Uterus (tissue), 4 donors: ENCODE measurements at places on chromosomes 3 and 15. TPM values are rescaled to one million over a fixed set of nuclear protein-coding genes. Genes with fewer than 3 reads are reported as not detected.

GRCh38 chr3:107660306-107660976, 137.7 kb downstream of the BBX start:
- H3K4me1 ChIP-seq = peaks cover 3% of the 10 kb centered on the region
- DNase-seq = no peak
- no peaks in the 10 kb centered on the region for H3K27me3 ChIP-seq
- no peak overlapping the region for H3K27ac ChIP-seq
- H3K4me3 ChIP-seq = no peak overlapping the region

The TAMM41 gene
- total RNA-seq = 19.5 TPM

- no peak for DNase-seq
- H3K27me3 ChIP-seq = no peaks in the 10 kb centered on the region
- H3K4me3 ChIP-seq = no peak overlapping the region
- no peaks in the 10 kb centered on the region for H3K36me3 ChIP-seq
- no peaks in the 10 kb centered on the region for H3K4me1 ChIP-seq
- no peak overlapping the region for H3K27ac ChIP-seq
Measured at GRCh38 chr3:41362638-41363559, 163.6 kb downstream of the CTNNB1 start.

DNA sequence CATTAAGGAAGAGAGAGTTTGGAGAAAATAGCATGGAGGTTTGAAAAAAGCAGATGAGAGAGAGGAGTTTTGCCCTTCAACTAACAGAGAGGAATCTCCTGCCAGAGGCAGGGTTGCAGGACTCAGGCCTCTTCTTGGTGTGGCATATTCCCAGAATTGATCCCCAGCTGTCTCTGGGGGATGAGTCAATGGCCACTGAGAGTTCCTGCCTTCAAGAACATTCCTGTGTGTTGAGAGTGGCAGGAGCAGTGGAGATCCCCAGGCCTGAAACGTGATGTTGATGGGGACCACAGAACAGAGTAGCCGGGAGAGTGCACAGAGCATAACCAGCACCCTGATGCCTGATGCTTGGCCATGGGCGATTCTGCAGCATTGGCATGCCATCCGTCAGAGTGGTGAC, 348.4 kb upstream of the THBS1 start:
- H3K4me3 ChIP-seq = no peak overlapping the region
- H3K4me1 ChIP-seq = peaks cover 4% of the 10 kb centered on the region
- no peaks in the 10 kb centered on the region for H3K27me3 ChIP-seq
- H3K36me3 ChIP-seq = no peaks in the 10 kb centered on the region
- DNase-seq = no peak

DNA sequence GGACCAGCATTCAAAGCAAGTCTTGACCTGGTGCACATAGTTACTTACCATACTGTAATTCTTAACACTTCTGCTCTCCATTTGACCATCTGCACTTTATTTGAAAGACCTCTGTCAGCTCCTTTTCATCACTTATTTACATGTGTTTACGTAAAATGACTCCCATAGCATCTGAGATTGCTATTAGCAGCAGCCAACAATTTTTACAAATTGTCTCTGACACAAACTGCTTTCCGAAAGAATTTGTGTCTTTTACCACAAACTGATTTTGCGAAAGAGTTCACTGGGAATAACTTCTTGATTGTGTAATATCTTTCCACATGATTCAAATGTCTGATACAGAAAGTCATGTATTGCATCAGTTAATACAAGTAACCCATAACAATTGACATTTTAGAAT, 144.1 kb upstream of the PEX5L start:
- H3K4me3 ChIP-seq = no peak overlapping the region
- H3K27ac ChIP-seq = no peak overlapping the region
- no peaks in the 10 kb centered on the region for H3K4me1 ChIP-seq
- DNase-seq = no peak
- H3K36me3 ChIP-seq = no peaks in the 10 kb centered on the region

The SAMMSON gene
- total RNA-seq = not detected
